ENCODE measurements at places on chromosomes 13 and 19.

- DNase-seq: no peak
Measured at GRCh38 chr13:113802761-113803160, 43.7 kb downstream of the TMEM255B start.

DNA sequence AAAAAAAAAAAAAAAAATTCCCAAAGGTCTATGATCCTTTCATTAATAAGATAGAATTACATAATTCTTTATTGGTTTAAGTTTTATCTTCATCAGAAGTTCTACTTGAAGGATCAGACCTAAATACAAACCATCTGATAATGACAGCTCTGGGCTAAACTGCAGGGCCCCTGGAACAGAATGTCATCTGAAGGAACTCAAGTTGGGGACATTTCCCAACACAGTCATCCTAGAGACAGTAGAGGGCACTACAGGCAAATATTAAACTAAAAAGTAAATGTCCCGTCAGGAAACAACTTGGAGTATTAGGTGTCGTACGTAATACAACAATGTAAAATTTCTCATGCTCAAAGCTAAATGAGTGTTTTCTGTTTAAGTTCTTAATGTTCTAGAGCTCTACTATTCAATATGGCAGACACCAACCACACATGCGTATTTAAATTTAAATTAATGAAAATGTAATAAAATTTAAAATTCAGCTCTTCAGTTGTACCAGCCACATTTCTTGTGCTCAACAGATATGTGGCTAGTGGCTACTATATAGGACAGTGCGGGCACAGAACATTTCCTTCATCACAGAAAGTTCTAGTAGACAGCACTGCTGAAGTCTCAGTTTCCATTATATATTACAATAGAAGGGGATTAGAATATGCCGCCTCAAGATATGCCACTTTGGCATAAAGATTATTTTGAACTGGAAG is 21.8 kb upstream of the NAXD start:
- DNase-seq: peak; percentile 76

DNA sequence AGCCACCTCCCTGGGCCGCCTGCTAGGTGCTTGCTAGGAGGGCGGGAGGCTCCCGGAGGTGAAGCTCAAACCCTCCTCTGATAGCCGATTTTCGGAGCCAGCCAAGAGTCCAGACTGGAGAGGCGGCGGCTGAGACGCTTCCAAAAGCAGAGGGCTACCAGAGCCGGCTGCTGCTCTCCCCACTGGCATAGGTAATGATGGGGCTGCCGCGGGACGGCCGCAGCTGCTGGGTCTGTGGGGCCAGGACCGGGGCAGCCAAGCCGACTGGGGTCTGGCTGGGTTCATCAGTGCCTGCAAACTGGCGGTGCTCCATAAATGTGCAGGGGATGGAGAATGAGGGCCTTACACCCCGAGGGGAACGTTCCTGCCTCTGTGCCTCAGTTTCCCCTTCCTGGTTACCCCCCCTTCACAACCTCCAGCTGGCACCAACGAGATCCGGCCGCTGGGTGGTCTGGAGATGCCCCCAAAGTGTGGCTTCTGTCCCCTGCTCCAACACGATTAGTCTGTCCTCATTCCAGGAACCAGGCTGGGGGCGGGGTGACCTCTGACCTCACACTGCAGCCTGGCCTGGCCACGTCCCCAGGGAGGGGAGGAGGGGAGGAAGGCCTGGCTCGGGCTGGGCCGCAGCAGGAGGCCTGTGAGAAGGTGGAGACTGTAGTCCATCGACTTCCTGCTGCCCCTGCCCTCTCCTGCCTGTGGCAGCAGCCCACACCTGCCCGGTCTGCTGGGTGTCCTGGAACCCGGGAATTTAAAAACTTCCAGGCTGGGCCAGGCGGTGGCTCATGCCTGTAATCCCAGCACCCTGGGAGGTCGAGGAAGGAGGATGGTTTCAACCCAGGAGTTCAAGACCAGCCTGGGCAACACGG is 3.8 kb upstream of the WDR18 start:
- peak; percentile 33 for DNase-seq

- no peak for DNase-seq
Measured at GRCh38 chr13:72586518-72586917, 140.9 kb downstream of the MZT1 start.

DNA sequence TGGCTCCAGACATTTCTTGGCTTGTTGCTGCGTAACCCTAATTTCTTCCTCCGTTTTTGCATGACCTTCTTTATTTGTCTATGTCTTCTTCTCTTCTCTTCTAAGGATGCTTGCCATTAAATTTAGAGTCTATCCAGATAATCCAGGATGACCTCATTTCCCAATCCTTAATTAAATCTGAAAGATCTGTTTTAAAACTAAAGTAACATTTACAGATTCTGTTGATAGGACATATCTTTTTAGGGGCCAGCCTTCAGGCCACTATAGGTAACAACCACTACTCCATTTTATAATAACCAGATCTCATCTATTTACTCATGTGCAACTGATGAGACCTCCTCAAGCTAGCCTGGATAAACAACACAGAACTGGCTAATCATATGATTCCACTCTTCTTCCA is 490.5 kb upstream of the SLC10A2 start:
- DNase-seq: no peak

DNA sequence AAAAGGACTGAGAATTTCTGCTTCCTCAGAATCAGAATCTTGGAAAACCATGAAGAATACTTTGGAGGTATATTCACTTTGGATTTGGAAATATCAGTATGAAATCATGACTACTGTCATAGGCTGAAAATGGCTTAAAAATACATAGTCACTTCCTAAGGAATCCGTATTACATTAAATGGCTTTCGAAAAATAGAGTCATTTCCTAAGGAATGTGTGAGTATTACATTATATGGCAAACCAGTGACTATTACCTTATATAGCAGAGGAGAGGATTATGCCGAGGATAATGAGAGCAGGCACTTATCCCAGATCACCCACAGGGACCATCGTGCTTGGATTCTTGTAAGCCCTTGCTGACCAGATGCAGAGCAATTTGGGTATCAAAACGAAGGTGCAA is 1471.8 kb downstream of the EFNB2 start:
- DNase-seq: no peak

- DNase-seq: no peak
Measured at GRCh38 chr13:51802631-51803418, 1.1 kb downstream of the DHRS12 start.

- no peak for DNase-seq
Measured at GRCh38 chr13:60327511-60327910, 69.5 kb upstream of the TDRD3 start.

DNA sequence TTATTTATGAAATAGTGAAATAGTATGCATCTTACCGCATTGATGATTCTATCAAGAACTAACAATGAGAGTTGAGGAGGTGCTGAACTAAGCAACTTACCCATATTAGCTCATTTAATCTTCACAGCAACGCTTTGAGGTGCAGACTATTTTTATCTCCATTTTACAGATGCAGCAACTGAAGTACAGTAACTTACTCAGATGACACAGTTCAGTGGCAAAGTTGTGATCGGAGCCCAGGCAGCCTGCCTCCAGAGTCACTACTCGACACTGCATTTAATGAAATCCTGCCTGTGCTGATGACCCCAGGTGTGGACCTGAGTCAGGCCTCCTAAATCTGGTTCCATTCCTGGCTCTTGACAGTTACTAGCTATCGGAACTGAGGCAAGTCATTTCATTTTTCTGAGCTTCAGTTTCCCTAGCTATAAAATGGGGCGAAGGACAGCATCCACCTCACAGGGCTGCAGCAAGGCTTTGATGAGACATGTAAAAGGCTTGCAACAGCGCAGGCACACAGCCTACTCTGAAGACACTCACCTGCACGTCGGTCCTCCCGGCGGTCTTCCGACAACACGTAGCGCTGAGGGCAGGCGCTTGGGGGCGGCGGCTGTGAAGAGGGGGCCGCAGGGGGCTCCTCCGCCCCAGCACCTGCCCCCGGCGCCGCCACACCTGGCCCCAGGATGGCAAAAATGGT is 1.5 kb downstream of the MYPOP start:
- no peak for DNase-seq

GRCh38 chr19:4059891-4060620 is 6.6 kb downstream of the ZBTB7A start:
- DNase-seq: peak; percentile 79

- peak; percentile 71 for DNase-seq
Measured at GRCh38 chr19:17475541-17476115, 5.3 kb downstream of the SLC27A1 start.

DNA sequence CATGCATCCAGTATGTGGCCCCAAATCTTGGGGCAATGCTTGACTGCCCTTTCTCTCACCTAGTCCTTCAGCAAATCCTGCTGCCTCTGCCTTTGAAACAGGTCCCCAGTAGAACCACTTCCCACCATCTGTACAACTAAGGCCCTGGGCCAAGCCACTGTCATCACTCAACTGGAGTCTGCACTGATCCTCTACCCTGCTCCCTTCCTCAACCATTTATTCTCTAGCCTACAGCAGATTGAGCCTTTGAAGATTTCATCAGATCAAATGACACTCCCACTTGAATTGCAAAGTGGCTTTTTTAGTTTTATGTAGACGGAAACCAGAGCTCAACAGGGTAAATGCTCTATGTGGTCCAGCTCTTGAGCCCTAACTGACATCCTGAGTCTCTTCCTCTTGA is 43.5 kb downstream of the ATP8A2 start:
- DNase-seq: no peak

DNA sequence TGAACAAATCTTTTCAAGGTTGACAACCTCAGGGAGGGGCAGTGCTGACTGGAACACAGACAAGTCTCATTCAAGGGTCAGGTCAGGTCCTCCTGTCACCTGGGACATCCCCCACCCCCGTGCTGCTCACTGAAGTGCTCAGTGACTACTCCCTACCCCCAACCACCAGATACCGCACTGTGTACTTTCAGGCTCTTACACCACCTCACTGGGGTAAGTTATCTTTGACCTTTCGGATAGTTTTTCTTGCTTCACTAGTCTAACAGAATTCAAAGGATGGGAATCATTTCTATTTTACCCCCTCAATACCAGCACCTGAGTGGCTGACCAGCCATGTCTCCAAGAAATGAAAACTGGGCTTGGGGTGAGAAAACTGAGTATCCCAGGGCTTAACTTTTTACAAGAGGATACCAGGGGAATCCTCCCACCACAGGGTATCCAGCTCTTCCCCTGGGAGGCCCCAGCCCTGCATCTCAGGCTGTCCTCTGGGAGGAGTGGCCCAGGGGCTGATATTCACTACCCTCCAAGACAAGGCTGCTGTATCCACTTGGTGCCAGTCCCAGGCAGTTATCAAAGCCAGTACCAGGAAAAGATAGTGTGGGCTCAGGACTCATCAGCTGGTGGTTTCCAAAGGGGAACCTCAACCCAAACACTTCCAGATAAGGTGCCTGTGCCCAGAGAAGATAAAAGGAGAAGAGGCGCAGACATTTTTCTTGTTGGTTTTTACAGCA is 2.1 kb downstream of the ZNF563 start:
- DNase-seq: peak; percentile 8

GRCh38 chr13:59527500-59527899 is 636.2 kb downstream of the DIAPH3 start:
- DNase-seq: peak; percentile 72

GRCh38 chr19:14394167-14394566 is 12.9 kb downstream of the ADGRE5 start:
- DNase-seq: no peak
